ENCODE measurements at places on chromosomes 5 and 9. TPM values are rescaled to one million over a fixed set of nuclear protein-coding genes. Genes with fewer than 3 reads are reported as not detected.

GRCh38 chr5:168401880-168402279 is 84.4 kb upstream of the RARS1 start:
- DNase-seq: no peak

GRCh38 chr9:96616817-96617438 is 2.7 kb downstream of the CDC14B start:
- no peak for DNase-seq

- peak; percentile 59 for DNase-seq
These were observed 9.8 kb downstream of the NHP2 start for GRCh38 chr5:178143901-178144300.

DNA sequence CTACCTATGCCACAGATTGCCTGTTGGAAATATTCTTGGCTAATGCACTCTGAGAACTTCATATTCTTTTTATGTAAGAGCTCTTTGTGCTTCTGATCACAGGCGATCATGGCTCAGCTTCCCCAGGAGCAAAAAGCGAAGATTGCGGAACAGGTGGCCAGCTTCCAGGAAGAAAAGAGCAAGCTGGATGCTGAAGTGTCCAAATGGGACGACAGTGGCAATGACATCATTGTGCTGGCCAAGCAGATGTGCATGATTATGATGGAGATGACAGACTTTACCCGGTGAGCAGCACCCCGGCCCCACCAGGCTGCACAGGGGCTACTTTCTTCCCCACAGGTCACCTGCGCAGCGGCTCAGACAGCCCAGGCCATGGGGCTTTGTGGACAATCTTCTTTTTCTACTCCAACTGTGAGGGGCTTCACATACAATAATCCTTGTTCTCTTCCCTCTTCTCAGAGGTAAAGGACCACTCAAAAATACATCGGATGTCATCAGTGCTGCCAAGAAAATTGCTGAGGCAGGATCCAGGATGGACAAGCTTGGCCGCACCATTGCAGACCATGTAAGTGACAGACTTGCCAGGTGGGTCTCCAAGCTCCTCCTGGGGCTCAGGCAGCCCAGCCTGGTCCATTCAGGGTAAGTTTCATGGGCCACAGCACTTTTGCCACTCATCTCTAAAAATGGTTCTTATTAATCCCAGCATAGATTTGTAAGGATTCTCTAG is 55.4 kb upstream of the LRRTM2 start:
- DNase-seq: no peak

DNA sequence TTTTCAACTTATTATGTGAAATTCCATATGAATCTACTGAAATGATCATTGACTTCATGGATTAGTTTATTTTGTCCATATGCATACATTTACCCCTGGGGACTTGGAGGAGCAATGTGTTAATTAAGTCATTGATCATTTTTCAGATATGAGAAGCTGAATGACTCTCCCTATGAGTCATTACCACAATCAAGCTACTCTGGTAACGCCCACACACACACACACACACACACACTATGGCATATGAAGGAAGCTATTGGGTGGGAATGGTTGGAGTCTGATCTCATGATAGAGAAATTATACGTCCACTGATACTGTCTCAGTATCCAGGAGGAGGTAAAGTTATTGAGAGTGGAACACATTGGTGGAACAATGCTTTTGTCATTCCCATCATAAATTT is 528.9 kb downstream of the AGTPBP1 start:
- DNase-seq: no peak

DNA sequence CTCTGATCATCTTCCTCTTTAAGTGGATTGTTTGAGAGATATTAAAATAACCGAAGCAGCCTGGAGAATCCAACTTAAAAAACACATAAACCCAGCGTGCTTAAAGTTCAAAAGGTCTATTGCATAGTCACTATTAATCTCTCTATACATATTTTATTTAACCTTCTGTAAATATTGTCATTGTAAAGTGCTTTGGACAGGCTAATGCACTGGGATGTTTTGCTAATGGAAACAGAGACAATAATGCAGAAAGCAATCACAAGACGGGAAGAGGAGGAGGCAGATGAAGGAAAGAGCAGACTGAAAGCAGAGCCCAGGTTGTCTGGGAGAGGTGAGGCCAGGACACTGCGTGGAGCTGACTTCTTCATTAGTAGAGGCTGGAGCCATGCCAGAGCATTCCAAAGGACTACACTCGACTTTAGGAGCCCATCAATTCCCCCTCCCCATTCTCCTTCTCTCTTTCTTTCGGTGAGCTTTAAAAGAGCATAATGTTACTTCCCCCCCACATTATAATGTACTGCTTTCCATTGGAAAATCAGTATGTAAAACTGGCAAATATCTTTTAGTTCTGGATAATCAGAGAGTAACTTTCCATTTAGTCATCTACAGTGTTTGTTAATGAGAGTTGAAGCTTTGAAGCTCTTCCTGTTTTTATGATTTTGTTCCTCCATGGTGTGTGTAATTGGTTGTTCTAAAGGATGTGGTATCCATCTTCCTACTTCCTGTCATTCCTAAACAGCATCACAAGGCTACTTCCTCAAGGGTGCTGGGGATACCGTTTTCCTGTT is 307.3 kb upstream of the MPDZ start:
- no peak for DNase-seq

DNA sequence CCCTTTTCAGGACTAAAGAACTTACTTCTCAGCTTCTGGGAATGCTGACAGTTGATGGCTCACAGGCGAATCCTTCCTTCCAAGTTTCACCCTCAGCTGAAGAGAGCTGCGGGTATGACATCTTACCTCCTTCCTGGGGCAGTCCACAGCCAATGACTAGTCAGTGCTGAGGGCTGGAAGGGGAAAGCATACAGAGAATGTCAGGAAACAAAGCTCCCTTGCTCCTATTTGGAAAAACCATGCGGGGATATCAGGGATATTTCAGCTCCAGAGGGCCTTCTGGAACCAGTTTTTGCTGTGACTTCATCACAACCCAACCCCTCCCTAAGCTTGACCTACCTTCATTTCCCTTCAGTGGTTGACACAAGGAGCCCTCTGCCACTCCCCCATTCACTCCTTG is 15.7 kb downstream of the FTMT start:
- no peak for DNase-seq

- peak; percentile 66 for DNase-seq
These were observed 42.6 kb downstream of the HACD4 start for GRCh38 chr9:20988671-20989315.

GRCh38 chr9:99980598-99980997 is 74.1 kb downstream of the STX17 start:
- no peak for DNase-seq

DNA sequence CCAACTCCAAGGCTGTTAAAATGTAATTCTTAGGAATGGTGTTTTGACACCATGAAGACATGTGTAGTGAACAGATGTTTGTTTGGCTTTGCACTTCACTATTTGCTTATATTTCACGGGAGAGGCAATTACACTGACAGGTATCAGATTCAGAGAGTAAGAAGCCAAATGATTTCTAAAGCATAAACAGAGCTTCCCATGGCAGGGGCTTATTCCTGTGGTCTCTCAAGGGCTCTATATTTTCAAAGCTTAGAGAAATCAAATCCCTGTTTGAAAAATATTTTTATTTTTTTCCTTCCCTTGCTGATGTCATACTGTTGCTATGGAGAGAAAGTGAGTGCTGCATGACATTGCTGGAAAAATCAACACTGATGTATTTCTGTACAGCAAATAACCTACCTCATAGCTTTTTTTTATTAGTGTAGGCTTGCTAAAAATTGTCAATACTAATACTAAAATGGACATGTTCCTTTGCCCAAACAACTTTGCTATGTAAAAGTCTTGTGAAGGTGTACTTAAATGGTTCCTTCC is 161.4 kb downstream of the GIN1 start:
- peak; percentile 66 for DNase-seq

DNA sequence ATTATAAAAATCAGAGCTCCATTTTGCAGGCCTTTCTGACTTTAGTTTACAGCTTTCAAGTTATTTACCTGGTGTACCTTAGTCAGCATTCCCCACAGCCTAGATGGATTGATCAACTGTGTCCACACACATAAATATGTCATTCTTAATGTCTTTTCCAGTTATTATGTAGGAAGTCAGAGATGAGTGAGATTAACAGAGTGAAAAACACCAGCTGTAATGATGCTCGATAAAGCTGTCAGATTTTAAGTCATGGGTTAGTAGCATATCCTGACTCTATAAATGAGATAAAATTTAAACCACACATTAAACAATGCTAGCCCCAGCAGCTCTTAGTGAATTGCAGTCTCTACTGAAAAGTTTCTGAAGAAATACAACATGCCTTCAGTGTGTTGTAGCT is 48.9 kb downstream of the NUDT12 start:
- no peak for DNase-seq

DNA sequence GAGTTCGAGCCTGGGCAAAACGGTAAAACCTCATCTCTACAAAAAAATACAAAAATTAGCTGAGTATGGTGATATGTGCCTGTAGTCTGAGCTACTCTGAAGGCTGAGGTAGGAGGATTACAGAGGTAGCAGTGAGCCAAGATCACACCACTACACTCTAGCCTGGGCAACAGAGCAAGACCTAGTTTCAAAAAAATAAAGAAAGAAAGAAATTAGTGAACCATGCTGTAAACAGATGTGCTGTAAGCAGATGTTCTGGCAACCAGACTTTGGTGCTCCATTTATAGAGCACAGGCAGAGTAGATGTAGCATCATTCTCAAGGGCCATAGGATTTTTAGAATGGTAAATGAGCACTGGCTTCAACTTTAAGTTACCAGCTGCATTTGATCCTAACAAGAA is 115.4 kb downstream of the ST8SIA4 start:
- no peak for DNase-seq

GRCh38 chr5:89443508-89443907 is 560.5 kb upstream of the MEF2C start:
- DNase-seq: no peak

GRCh38 chr5:75536147-75536546 is 24.5 kb downstream of the POLK start:
- no peak for DNase-seq

- DNase-seq: no peak
These were observed 1049.4 kb upstream of the NUDT12 start for GRCh38 chr5:104612005-104612404.

DNA sequence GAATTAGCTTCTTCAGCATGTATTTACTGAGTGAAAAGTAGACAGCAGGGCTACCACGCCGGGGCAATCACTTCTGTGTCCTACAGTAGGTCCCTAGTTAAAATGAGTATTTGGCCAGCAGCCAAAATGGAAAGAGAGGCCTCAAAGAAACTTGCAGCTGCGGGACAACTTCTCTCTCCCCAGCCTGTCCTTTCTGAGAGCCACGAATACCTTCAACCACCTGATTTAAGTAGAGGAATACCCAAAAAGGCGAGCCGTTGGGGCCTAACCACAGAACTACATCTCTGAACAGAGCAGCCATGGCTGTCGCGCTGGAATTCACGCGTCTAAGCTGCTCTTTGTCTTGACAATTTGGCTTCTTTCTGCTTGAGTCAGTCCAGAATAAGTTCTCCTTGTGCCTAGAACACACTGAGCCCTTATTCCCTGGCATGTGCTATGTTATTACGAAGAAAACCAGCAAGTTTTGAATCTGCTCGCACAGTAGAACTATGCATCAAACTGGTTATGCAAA is 43.8 kb upstream of the GOLPH3 start:
- DNase-seq: no peak

GRCh38 chr5:40429258-40430100 is 250.2 kb upstream of the PTGER4 start:
- DNase-seq: peak; percentile 17

DNA sequence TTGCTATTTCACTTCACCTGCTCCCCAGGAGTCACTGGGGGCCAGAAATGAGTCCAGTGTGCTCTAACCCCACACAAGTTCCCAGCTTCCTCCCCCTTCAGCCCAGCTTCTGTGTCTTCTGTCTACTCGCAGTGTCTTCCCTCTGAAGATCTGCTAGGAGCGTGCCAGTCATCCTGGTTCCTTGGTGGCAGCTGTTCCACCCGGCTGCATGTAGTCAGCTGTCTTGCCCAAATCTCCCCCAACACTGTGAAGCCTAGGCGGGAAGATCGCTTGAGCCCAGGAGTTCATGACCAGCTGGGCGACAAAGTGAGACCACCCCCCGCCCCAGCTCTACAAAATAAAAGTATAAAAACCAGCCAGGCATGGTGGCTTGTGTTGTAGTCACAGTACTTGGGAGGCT is 154.0 kb downstream of the GDNF start:
- DNase-seq: no peak

DNA sequence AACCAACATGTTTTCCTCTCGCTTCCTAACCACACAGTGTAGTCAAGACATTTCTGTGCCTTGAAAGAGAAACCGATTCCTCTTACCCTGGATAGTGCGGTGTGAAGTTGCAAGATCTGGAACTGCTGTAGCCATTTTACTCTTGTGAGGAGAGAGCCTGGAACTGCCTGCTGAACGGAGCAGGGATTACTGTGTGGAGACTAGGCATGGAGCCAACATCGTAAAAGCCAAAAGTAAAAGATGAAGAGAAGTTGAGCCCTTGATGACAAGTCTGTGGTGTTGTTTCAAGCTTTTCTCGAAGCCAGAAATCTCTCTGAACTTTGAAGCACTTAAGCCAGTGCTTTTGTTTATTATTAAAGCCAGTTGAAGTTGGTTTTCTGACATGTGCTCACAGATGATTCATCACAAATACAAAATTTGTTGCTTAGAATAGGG is 110.1 kb upstream of the GRIN3A start:
- no peak for DNase-seq

DNA sequence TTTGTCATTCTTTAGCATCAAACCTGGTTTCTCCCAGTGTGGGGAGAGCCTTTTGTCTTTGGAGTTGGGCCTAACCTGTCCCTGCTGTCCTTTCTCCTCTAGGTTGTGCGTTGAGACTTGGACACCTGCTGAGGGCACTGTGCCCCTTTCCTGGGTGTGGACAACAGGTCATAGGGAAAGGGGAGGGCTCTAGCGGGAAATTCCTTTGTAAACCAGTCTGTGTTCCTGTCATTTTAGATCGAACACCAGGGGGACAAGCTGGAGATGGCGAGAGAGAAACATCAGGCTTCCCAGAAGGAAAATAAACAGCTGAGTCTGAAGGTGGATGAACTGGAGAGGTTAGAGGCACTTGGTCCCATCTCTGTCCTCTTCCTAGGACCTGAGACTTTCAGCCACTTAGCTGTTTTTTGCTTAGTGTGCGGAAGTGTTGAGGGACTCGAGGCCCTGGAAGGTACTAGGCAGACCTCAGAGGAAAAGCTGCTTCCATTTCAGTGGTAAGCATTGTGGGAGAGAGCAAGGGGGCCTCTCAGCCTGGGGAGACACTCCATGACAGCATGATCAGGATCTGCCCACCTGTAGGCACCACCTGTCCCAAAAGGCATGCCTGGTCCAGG is 8.6 kb upstream of the GLE1 start:
- no peak for DNase-seq

Gene SVEP1
- total RNA-seq: 16.7 TPM

Gene PIP5KL1
- total RNA-seq: 0.28 TPM

Gene ZNF462
- 18.8 TPM for total RNA-seq

Gene EIF4E1B
- not detected for total RNA-seq

Gene SLC25A2
- total RNA-seq: 0.28 TPM

All from IMR-90 (cell line).